ENCODE measurements at places on chromosomes 2 and 18.

- no peak for DNase-seq
These were observed 195.7 kb upstream of the VWC2L start for GRCh38 chr2:214215107-214215506.

DNA sequence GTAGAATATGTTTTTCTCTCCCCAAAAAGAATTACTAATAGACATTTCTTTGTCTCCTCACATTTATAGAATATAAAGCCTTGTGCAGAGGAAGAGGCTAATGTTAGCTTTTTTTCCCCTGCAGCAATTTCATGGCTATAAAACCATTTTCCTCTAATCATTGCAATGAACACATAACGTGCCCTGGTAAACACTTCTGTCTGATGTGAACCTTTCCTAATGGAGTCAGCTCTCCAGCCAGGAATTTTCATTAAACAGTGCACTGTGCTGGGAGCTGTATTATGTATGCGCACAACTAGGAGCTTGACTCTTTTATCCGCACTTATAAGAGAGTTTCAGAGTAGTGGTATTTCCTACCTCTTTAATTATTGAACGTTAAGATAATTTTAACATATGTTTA is 63.9 kb upstream of the SPATS2L start:
- DNase-seq, result no peak

DNA sequence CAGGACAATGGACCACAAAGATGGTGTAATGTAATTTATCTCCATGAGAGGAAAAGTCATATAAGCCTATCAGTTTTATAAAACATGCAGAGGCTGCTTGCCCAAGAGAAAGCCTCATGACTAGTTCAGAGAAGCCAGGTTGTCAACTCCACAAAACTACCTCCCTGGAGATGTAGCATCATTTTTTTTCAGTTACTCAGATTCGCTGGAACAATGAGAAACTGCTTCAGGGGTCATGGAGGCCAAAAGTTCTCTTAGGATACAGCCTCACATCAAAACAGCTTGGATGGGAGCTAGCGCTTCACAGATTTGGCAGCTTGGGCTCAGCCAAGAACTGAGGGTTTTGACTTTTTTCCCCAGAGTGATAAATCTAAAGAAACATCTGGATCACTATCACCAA is 263.5 kb downstream of the INSIG2 start:
- DNase-seq, result no peak

DNA sequence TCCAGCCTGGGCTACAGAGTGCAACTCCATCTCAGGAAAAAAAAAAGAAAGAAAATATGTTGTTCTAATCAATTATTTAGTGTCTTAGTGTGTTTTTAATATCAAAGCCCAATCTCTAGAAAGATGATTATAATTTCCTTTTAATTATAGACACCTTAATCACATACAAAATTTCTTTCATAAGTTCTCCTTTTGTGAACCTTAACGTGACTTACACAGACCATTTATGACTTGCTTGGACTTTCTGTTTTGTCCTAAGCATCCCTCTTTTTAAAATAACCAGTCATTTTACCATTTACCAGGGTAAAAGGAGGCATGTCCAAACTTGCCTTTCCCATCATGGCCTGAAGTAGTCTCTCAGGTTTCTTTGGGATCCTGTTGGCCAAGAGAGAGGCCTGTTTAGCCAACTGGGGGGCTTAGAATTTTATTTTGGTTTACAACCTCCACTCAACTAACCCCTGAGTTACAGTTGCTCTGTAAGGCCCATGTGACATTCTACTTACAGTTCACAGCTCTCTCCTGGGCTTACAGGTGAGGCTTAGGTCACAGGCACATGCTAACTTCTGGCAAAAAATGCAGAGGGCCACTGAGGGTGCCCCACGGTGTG is 23.9 kb upstream of the GPR155 start:
- DNase-seq, result no peak
